ENCODE measurements at places on chromosomes 4 and X.

GRCh38 chrX:154654372-154654771 lies 993 bp upstream of the CTAG2 start:
- DNase-seq: no peak

- DNase-seq: no peak
These were observed 95.0 kb upstream of the TBL1X start for GRCh38 chrX:9369802-9370291.

DNA sequence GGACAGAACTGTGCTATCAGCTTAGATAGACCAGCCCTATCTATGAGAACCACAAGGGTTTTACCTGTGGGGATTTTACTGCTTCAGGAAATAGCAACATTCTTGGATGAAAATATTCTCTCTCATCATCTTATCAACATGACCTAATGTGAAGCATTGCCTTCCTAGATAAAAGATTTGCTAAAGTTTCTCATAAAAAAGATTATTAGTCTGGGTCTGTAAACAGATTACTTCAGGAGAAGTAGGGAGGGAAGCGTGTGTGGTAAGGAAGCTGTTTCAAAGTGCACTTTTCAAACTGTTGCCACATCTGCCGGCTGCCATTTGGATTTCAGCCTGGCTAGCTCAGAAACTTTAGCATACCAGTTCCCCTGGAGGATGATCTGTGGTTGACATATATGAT lies at the start of gene NOX1:
TSS of gene NOX1 (minus strand) at position 35 of the 400 bp plus-strand sequence. CDS start 220 bp downstream, outside the sequence.
- no peak for DNase-seq

DNA sequence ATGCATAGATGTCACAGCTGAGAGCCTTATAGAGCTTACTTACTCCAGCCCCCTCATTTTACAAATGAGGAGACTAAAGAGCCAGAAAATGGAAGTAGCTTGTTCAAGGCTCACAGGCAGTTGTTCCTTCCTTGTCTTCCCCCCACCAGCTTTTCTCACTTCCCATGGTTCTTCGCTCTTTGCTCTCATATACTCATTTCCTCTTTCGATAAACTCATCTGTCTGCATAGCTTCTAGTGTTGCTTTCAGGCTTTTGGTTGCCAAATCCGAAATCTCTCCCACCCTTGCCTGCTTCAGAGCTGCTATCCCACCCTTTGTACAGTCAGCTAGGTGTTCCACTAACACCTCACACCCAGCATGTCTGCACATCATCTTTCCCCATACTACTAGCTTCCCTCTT lies 25.0 kb upstream of the GJB1 start:
- DNase-seq: no peak

DNA sequence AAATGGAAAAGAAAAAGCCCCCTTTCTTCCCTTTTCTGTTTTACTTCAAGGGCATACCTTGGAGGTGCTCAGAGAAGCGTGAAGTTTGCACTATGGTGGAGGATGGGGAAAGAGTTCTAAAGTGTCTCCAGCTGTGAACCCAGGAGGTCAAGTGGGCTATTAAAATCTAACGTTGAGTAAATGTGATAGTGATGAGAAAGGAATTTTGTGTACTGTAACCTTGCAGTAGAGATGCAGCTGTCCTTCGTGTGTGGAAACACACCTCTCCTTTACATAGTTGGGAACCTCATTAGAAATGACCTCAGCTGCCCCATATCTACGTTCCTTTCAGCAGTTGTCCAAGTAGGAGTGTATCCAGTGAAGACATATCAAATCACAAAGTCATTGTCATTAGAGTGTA lies 26.5 kb downstream of the ADH5 start:
- DNase-seq: no peak

- no peak for DNase-seq
These were observed 105.2 kb downstream of the RTL5 start for GRCh38 chrX:72026341-72027023.

DNA sequence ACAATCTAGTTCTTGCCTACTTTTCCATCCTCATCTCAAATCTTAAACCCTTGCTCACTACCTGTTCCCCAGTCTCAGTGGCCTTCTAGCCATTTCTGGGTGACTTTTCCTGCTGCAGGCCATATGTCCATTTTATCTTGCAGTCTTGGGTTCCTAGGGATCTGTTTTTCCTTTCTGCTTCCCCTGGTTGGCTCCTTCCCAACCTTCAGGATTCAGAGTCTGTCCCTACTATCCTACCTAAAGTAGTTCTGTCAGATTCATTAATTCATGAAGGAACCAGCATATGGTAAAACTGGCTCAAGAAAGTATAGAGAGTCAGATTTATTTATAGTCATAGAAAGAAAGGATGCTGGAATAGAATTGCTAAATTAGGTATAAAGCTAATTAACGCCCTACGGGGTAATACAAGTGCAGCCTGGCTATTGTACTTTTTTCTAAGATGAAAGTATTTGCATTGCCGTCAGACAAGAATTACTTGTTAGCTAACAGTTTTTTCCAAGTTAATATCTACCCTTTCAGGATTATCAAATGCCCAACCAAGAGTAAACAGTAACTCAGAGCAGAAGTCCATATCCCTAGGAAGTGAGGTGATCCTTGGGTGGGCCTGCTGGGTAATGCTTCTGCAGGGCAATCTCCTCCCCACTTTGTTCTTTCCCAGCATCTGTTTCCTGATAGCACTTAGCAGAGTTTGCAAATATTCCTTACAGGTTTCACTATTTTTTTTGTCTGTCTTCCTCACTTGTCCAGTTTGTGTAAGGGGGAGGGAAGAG lies 63.6 kb downstream of the REPS2 start:
- DNase-seq: no peak

DNA sequence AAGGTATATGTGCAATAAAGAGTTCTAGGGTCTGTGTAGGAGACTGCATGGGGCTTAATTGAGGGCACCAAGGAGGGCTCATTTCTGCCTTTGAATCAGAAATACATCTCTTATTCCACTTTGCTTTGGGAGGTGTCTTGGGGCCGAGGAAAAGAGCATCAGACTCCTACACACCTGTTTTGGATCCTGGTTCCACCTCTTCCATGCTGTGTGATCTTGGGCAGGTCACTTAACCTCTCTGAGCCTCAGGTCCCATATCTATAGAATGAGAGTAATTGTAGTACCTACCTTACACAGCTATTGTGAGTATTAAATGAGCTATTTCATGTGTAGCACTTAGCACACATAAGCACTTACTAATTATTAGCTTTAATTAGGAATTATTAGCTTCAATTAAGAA lies 100.6 kb downstream of the RTL5 start:
- no peak for DNase-seq

DNA sequence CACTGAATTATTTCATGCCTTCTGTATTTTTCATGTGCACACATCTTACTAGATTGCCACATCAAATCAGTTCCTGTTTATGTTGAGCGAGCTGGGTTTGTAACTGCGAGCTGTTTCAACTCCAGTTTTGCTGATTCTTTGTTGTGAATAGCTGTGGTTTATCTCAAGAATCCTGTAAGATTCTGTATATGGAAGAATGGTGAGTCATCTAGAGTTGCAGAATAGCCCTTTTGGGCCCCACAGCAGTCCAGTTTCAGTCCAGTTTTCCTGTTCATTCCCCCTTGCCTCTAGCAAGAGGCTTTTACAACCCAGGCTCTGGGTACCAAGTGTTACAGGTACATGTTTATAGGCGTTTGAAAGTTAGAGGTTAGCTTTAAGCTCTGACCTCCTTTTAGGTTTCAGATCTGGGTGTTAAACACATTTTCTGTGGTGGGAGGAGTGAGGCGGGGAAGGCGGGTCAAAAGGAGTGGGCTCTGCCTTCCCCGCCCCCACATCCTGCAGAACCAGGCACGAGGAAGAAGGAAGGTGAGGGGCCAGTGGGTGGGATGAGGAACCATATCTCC lies 32.7 kb downstream of the TBC1D14 start:
- DNase-seq: no peak

DNA sequence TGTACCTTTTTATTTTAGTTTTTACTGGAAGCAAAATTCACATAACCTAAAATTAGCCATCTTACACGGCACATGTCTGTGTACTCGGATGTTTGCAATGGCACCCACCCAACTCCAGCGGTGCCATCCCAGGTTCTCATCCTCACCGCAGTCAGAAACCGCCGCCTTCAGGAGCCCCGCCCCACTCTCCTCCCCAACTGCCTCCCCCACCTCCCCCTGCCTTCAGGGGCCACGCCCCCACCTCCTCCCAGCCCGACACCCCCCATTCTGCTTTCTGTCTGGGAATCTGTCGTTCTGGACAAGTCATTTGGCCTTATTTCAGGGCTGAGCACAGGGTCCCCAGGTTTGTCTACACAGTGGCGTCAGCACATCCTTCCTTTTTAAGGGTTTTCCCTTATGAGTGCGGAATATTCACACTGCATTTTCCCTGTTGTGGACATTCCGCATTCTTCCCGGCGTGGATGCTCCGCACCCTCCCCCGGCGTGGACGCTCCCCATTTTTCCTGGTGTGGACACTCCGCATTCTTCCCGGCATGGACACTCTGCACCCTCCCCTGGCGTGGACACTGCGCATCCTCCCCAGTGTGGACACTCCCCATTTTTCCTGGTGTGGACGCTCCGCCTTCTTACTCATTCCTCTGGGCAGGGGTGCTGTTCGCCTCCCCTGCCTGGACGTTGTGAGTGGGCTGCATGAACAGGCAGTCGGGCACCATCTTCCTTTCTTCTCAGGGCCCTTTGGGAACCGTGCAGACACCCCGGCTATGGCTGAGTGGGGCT lies 135.4 kb upstream of the NKX1-1 start:
- no peak for DNase-seq

- no peak for DNase-seq
These were observed 65.7 kb upstream of the CAMK2D start for GRCh38 chr4:113827285-113827684.

GRCh38 chr4:12145768-12146167 lies 717.1 kb upstream of the HS3ST1 start:
- no peak for DNase-seq

DNA sequence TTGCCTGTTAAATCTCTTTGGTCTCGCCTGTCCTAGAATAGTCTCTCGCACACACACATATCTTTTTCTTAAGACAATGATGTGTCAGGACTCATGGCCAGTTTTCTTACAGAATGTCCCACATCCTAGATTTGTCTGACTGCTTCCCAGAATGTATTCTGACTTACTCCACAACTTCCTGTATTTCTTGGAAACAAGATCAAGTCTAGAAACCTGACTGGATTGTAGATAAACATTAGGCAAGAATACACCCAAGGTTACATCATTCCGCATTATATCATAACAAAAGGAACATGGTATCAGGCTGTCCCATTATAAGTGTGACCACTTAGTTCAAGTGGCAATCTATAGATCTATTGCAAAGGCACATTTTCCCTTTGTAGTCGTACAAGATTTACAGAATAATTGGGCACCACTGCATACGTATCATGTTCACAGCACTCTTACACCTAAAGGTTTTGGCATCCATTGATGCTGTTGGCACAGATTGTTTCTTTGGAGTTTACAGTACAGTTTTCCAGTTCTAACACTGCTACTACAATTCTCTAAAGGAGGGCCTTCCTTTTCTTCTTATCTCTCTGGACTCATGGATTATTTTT lies 56.4 kb downstream of the FBXW7 start:
- no peak for DNase-seq

DNA sequence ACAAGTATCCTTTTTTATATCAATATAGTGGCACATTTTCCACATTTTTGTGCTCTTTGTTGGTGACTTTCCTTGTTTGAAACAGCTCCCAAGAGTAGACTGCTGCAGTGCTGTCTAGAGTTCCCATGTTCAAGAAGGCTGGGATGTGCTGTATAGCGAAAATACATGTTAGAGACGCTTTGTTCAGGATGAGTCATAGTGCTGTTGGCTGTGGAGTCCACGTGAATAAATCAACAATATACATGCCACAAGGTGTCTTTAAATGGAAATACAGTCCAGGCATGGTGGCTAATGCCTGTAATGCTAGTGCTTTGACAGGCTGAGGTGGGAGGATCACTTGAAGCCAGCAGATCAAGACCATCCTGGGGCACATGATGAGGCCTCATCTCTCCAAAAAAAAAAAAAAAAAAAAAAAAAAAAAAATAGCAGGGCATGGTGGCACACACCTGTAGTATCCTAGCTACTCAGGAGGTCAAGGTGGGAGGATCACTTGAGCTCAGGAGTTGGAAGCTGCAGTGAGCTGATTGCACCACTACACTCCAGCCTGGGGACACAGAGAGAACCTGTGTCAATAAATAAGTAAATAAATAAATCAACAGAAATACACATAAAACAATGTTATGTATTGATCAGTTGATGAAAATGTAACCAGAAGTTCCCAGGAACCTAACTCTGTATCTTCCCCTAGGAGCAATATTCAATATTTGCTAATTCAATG lies 256.8 kb upstream of the STS start:
- no peak for DNase-seq

DNA sequence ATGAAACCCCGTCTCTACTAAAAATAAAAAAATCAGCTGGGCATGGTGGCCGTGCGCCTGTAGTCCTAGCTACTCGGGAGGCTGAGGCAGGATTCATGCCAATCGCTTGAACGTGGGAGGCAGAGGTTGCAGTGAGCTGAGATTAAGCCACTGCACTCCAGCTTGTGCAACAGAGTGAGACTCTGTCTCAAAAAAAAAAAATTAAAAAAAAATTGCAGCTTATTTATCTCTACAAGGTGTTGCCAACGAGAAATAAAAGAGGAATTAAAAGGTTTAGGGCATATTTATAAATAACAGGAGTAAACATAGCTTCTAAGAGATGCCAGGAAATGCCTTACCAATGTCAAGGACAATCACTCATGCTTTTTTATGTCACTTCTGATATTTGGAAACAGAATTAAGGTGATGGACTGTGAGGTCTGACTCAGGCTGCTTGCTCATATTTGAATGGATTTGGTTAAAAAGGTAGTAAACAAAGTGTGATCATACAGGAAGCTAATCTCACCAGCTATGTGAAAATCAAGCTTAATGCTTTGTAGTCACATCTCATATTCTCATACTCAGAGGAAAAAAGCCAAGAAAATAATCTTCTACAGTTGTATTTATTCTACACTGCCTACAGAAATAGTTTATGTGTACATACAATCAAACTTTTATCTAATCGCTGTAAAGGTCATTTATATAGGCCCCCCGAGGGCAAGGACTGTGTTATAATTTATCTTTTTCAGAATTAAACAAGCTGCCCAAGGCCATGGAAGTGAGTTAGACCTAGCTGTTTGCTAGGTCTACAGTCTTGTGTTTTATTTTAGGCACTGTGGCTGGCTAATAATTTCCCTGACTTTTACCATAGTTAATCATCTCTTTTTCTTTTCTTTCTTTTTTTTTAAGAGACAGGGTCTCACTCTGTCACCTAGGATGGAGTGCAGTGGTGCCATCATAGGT lies 61.1 kb upstream of the RBMX start:
- DNase-seq: no peak

- DNase-seq: no peak
These were observed 185.5 kb upstream of the PITX2 start for GRCh38 chr4:110808351-110808878.

DNA sequence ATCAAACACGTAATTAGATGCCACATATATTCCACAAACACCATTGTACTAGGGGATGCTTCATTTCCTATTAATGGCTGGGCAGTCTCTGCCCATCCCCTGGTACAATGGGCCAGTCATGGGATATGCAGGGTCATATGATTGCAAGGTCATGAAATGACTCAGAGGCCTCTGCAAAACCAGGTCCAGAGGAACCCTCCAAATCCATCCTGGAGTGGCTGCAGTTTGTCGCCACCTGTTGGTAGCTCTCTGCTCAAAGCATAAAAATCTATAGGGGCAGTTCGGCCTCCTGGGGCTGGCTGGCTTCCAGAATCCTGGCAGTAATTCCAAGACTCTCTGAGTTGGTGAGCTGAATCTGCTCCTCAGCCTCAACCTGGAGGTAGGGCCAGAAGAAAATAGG lies 22.9 kb upstream of the PUDP start:
- DNase-seq: no peak
